ENCODE measurements at places on chromosomes 6 and 20. TPM values are rescaled to one million over a fixed set of nuclear protein-coding genes. Genes with fewer than 3 reads are reported as not detected.

Gene NUP153
- total RNA-seq = 29.8 TPM

Gene IRF4
- 0.11 TPM for total RNA-seq

Gene GRM4
- total RNA-seq = 0.22 TPM

Gene GGT7
- total RNA-seq = 13.7 TPM

Gene NKX2-4
- not detected for total RNA-seq

Data from placental epithelial cell (primary cell).